ENCODE measurements at places on chromosomes 7 and 10. TPM values are rescaled to one million over a fixed set of nuclear protein-coding genes. Genes with fewer than 3 reads are reported as not detected.

POLL gene
- total RNA-seq, result 51.8 TPM

DNA sequence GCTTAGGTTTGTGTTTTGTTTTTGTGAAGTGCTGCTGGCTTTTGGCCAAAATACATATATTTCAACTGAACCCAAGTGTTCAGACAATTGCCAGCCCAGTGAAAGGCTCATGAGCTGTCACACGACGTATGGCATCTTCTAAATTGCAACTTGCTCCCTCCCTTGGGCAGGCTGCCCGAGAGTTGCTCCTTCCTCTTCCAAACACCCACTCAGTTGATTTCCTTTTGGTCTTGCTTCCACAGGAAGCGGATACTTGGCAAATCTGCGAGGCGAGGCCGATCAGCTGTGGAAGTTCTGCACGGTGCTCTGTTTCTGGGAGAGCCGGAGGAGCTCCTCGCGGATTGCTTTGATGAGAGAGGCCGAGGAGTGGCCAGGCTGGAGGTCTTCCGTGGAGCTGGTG, 39.6 kb upstream of the ATP6V0A4 start:
- no peaks in the 10 kb centered on the region for H3K4me1 ChIP-seq
- no peak overlapping the region for H3K27ac ChIP-seq
- peaks cover 36% of the 10 kb centered on the region for H3K36me3 ChIP-seq
- H3K27me3 ChIP-seq, result no peaks in the 10 kb centered on the region

ADAP1 gene
- 8.0 TPM for total RNA-seq

DNA sequence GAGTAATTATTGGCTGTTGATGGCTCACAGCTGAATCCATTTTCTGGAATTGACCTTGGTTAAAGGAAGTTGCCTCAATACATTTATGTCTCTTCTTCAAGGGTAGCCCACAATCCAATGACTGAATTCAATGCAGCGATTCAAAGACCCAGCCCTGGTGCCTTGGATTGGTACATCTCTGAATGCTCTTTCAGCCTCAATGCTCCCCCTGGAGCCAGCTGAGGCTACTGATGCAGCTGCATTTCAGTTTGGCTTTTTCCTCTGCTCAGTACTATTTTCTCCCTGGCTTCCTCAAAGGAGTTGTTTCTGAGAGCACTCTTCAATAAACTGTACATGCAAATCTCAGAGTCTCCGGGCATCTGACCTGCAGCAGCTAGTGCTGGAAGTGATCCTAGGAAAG, 633 bp upstream of the EBLN1 start:
- no peaks in the 10 kb centered on the region for H3K36me3 ChIP-seq
- DNase-seq, result peak; percentile 70
- no peak overlapping the region for H3K27ac ChIP-seq
- peaks cover 11% of the 10 kb centered on the region for H3K27me3 ChIP-seq
- H3K4me1 ChIP-seq, result peaks cover 8% of the 10 kb centered on the region

PLCE1 gene
- total RNA-seq, result 22.8 TPM

- H3K27me3 ChIP-seq, result no peaks in the 10 kb centered on the region
- DNase-seq, result no peak
- H3K4me1 ChIP-seq, result no peaks in the 10 kb centered on the region
- no peak overlapping the region for H3K4me3 ChIP-seq
Measured at GRCh38 chr7:151903249-151904032, 26.5 kb upstream of the PRKAG2 start.

- H3K27ac ChIP-seq, result no peak overlapping the region
- no peak overlapping the region for H3K4me3 ChIP-seq
- H3K36me3 ChIP-seq, result no peaks in the 10 kb centered on the region
- DNase-seq, result no peak
Measured at GRCh38 chr7:25928549-25929330, 223.3 kb upstream of the NFE2L3 start.

DNA sequence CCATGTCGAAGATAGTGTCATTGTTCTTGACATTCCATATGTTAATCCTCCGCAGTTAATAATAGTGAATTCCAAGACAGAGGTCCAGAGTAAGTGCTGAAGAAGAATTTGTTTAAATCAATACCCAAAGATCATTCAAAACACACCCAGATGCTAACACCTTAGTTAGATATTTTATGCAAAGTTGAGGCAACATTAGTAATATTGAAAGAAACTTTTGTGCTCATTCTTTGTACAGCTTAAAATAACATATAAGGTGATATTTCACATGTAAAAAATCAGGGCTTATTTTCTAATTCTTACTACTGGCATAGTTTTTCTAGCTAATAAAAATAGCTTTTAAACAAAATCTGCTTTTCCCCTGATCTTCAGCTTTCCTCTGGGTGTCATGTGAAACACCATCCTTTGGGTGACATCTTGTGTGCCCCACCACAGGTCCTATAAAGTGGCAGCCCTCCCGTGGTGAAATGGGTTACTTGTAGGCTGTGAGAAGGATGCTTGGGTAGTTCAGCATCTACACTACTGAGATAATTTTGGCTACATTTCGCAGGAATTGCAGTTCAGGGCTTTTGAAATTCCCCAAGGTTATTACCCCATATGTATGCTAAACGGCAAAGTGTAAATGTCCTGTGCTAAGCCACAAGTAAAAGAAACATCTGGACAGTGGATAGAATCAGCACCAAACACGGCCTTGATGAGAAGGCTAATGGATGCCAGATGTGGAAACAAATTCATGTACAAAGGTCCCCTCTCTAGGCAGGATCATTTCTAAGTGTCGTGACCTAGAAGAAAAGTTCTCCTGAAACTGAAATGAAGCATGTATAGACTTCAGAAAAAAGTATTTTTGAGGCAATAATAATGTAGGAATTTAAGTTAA, 105.4 kb downstream of the GRM3 start:
- H3K27ac ChIP-seq, result no peak overlapping the region
- no peak for DNase-seq
- H3K36me3 ChIP-seq, result no peaks in the 10 kb centered on the region
- H3K4me3 ChIP-seq, result no peak overlapping the region
- peaks cover 11% of the 10 kb centered on the region for H3K4me1 ChIP-seq

SPDYE11 gene
- total RNA-seq, result not detected

PRSS1 gene
- total RNA-seq, result 4.4 TPM

- no peaks in the 10 kb centered on the region for H3K36me3 ChIP-seq
- H3K27ac ChIP-seq, result no peak overlapping the region
- no peak overlapping the region for H3K4me3 ChIP-seq
- H3K4me1 ChIP-seq, result peaks cover 14% of the 10 kb centered on the region
Measured at GRCh38 chr7:22190736-22191135, 166.2 kb downstream of the RAPGEF5 start.

- no peaks in the 10 kb centered on the region for H3K4me1 ChIP-seq
- no peaks in the 10 kb centered on the region for H3K36me3 ChIP-seq
- no peak overlapping the region for H3K27ac ChIP-seq
- H3K4me3 ChIP-seq, result no peak overlapping the region
- DNase-seq, result no peak
- no peaks in the 10 kb centered on the region for H3K27me3 ChIP-seq
Measured at GRCh38 chr7:91348711-91349110, 84.5 kb downstream of the FZD1 start.

ZNF22 gene
- total RNA-seq, result 24.4 TPM

DNA sequence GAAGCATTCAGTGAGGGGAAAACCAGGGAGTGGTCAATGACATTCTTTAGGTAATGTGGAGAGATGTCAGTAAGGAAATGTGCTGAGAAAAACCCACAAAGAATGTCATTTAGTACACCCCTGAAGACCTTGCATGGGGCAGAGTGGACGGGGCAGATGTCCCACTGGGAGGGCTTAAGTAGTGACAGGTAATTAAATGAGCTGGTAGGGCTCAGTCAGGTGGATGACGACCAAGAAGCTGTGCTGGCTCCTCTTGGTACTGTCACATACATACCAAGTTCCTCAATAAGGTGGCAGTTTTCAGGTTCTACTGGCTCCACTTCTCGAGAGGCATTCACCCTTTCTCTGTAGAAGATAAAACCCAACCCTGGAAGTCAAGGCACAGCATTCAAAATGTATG, 1.8 kb downstream of the PON3 start:
- H3K27ac ChIP-seq, result no peak overlapping the region
- H3K36me3 ChIP-seq, result no peaks in the 10 kb centered on the region
- H3K27me3 ChIP-seq, result no peaks in the 10 kb centered on the region
- H3K4me1 ChIP-seq, result no peaks in the 10 kb centered on the region
- peak; percentile 54 for DNase-seq

AFAP1L2 gene
- total RNA-seq, result 2.2 TPM

- no peak for DNase-seq
- H3K36me3 ChIP-seq, result no peaks in the 10 kb centered on the region
- no peak overlapping the region for H3K27ac ChIP-seq
- no peaks in the 10 kb centered on the region for H3K27me3 ChIP-seq
- H3K4me3 ChIP-seq, result no peak overlapping the region
Measured at GRCh38 chr7:87671-88070, 104.7 kb upstream of the FAM20C start.

GRCh38 chr7:21965291-21965690, 19.6 kb upstream of the CDCA7L start:
- no peaks in the 10 kb centered on the region for H3K36me3 ChIP-seq
- peaks cover 12% of the 10 kb centered on the region for H3K4me1 ChIP-seq
- no peak overlapping the region for H3K4me3 ChIP-seq
- DNase-seq, result no peak
- H3K27ac ChIP-seq, result no peak overlapping the region

GRCh38 chr10:3906511-3907111, 121.6 kb upstream of the KLF6 start:
- no peaks in the 10 kb centered on the region for H3K36me3 ChIP-seq
- no peak overlapping the region for H3K4me3 ChIP-seq
- H3K4me1 ChIP-seq, result no peaks in the 10 kb centered on the region
- no peaks in the 10 kb centered on the region for H3K27me3 ChIP-seq
- no peak for DNase-seq

DNA sequence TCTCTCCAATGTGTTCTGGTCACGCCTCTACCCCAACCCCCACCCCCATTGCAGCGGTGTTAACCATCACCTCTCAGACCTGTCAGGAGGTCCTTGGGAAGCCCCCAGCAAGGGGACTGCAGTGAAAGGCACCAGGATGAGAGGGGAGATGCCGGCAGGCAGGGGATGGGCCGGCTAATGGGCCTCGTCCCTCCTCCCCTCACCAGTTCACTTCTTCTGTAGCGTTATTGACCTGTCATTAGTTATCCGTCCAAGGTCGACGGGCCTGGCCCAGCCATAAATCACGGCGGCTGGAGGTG, 18.8 kb downstream of the POLL start:
- H3K4me1 ChIP-seq, result peaks cover 3% of the 10 kb centered on the region
- no peak overlapping the region for H3K27ac ChIP-seq
- no peaks in the 10 kb centered on the region for H3K36me3 ChIP-seq
- H3K27me3 ChIP-seq, result peaks cover 69% of the 10 kb centered on the region
- DNase-seq, result no peak

DNA sequence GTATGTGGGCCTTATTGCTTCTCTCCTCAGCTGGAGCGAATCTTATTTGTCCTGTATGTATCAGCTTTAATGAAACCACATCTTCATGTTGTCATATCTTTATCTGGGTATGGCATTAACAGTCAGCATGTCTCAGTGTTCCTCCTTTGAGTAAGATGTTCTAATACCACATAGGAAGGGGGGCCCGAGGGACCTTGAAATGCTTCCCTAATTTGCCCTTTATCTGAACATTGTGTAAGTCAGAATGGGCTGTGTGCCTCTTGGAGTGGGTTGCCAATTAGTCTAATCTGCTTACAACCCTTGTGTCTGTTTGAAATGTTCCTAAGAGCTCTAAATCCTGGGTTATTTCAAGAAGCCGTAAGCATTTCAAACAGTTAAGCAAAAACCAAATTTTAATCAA, 623.8 kb downstream of the SUGCT start:
- no peak overlapping the region for H3K27ac ChIP-seq
- H3K4me3 ChIP-seq, result no peak overlapping the region
- peaks cover 9% of the 10 kb centered on the region for H3K4me1 ChIP-seq
- DNase-seq, result no peak
- no peaks in the 10 kb centered on the region for H3K27me3 ChIP-seq
- H3K36me3 ChIP-seq, result no peaks in the 10 kb centered on the region

CALHM1 gene
- total RNA-seq, result 0.07 TPM

CUZD1 gene
- 0.50 TPM for total RNA-seq

TRIL gene
- total RNA-seq, result 3.3 TPM

GRCh38 chr7:151380199-151381097, 29.4 kb downstream of the WDR86 start:
- H3K27ac ChIP-seq, result no peak overlapping the region
- H3K4me3 ChIP-seq, result no peak overlapping the region
- H3K36me3 ChIP-seq, result peaks cover 22% of the 10 kb centered on the region
- DNase-seq, result no peak
- H3K4me1 ChIP-seq, result peaks cover 3% of the 10 kb centered on the region

DNA sequence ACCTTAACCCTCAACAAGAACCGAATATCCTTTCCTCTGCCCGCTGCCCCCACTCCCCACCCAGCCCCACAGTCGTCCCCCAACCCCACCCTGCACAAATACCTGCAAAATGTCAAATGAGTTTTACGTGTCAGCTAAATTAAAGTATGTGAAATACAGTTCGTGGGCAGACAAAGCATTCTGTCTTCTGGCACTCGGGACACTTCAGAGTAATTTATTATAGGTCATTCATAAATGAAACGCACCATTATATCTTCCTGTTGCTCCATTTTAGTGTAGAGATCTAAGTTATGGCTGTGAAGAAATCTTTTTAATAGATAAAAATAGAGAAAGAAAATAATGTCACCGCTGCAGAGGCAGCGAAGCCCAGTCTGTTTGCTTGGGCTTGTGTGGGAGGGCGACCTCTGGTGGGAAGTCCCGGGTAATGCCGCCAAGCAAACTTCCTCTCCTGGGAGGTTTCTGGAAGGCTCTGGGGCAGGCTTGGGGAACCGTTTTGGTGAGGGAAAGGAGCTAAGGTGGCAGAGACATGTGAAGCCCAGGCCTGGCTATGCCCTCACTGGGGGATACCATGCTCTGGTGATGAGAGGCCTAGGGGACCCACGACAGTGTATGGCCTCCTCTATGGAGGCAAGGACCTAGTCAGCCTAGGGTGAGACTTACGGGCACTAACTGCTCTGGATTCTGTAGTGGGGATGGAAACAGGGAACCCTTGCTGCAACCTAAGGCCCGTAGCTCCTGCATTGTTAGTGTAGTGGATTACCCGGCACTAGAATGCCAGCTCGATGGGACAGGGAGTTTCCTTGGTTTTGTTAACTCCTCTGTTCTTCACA, 604.9 kb downstream of the LRMDA start:
- peak; percentile 92 for DNase-seq
- H3K4me3 ChIP-seq, result no peak overlapping the region
- H3K27me3 ChIP-seq, result no peaks in the 10 kb centered on the region
- H3K27ac ChIP-seq, result peak overlapping the region; percentile 92
- H3K36me3 ChIP-seq, result no peaks in the 10 kb centered on the region
- no peaks in the 10 kb centered on the region for H3K4me1 ChIP-seq

Data from endodermal cell (in vitro differentiated cells).